Lung (tissue), 17 donors: ENCODE measurements at places on chromosomes 2 and 18. TPM values are rescaled to one million over a fixed set of nuclear protein-coding genes. Genes with fewer than 3 reads are reported as not detected.

The LINC00305 gene
- 0.44 TPM for polyA plus RNA-seq

The KCTD18 gene
- polyA plus RNA-seq = 10.2 TPM

The ALPI gene
- polyA plus RNA-seq = not detected

The PAIP2B gene
- 1.4 TPM for polyA plus RNA-seq

The OR6B2 gene
- not detected for polyA plus RNA-seq

The TTN gene
- 0.53 TPM for polyA plus RNA-seq

The SULT1C4 gene
- polyA plus RNA-seq = 7.4 TPM

The PLCL1 gene
- polyA plus RNA-seq = 1.8 TPM

The BMP10 gene
- not detected for polyA plus RNA-seq

The UGT1A4 gene
- 0.02 TPM for polyA plus RNA-seq

The KCNE4 gene
- polyA plus RNA-seq = 0.79 TPM

The C2orf78 gene
- not detected for polyA plus RNA-seq

The GRB14 gene
- 5.6 TPM for polyA plus RNA-seq

The VSNL1 gene
- polyA plus RNA-seq = 0.87 TPM

The HTR2B gene
- 0.09 TPM for polyA plus RNA-seq

The ASB18 gene
- polyA plus RNA-seq = not detected

The GAL3ST2 gene
- not detected for polyA plus RNA-seq

The SMCHD1 gene
- 22.6 TPM for polyA plus RNA-seq

The ADGRF3 gene
- 3.9 TPM for polyA plus RNA-seq

The TMEM17 gene
- 2.1 TPM for polyA plus RNA-seq

The RIT2 gene
- not detected for polyA plus RNA-seq

The MYCN gene
- 0.16 TPM for polyA plus RNA-seq

The HAT1 gene
- polyA plus RNA-seq = 41.8 TPM

The HMSD gene
- 0.60 TPM for polyA plus RNA-seq

The SP9 gene
- polyA plus RNA-seq = not detected

The TXNDC2 gene
- polyA plus RNA-seq = 0.19 TPM

The TRIM43 gene
- polyA plus RNA-seq = not detected

The ZNF513 gene
- polyA plus RNA-seq = 22.2 TPM

The REEP1 gene
- 3.1 TPM for polyA plus RNA-seq

The RFTN2 gene
- 0.40 TPM for polyA plus RNA-seq

The SFT2D3 gene
- 9.9 TPM for polyA plus RNA-seq

The GPBAR1 gene
- 3.3 TPM for polyA plus RNA-seq

The KCNG2 gene
- polyA plus RNA-seq = 0.16 TPM

The TMEM182 gene
- 1.1 TPM for polyA plus RNA-seq

The CERKL gene
- polyA plus RNA-seq = 1.8 TPM

The GALNT5 gene
- polyA plus RNA-seq = 4.8 TPM

The RAB6C gene
- 0.03 TPM for polyA plus RNA-seq

The CNOT9 gene
- polyA plus RNA-seq = 24.7 TPM

The MARCO gene
- 114 TPM for polyA plus RNA-seq

The FAM124B gene
- 0.71 TPM for polyA plus RNA-seq

The LTBP1 gene
- 8.8 TPM for polyA plus RNA-seq

The GPATCH11 gene
- polyA plus RNA-seq = 5.3 TPM

The NT5C1B gene
- polyA plus RNA-seq = not detected

The UGT1A8 gene
- not detected for polyA plus RNA-seq

The PLEK gene
- 8.2 TPM for polyA plus RNA-seq

The PDE1A gene
- 1.0 TPM for polyA plus RNA-seq

The OTOS gene
- polyA plus RNA-seq = not detected

The ZNF407 gene
- polyA plus RNA-seq = 4.9 TPM

The FHOD3 gene
- polyA plus RNA-seq = 1.3 TPM

The REG1B gene
- polyA plus RNA-seq = 0.75 TPM

The CDCA7 gene
- polyA plus RNA-seq = 0.69 TPM

The LYPD1 gene
- polyA plus RNA-seq = 1.2 TPM

The KRTCAP3 gene
- polyA plus RNA-seq = 50.2 TPM

The CHST9 gene
- 2.9 TPM for polyA plus RNA-seq

The SH2D6 gene
- 0.69 TPM for polyA plus RNA-seq

The AQP12B gene
- not detected for polyA plus RNA-seq
